ENCODE measurements at places on chromosomes 6 and 20. TPM values are rescaled to one million over a fixed set of nuclear protein-coding genes. Genes with fewer than 3 reads are reported as not detected.

Gene DSP
- polyA plus RNA-seq, result 4.1 TPM

DNA sequence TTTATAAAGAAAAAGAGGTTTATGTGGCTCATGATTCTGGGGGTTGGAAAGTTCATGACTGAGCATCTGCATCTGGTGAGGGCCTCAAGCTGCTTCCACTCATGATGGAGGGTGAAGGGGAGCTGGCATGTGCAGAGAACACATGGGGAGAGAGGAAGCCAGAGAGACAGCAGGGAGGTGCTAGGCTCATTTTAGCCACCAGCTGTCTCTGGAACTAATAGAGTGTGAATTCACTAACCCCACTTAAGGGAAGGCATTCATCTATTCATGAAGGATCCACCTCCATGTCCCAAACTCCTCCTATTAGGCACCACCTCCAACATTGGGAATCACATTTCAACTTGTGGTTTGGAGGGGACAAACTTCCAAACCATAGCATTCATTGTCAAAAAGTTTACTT, 137.3 kb upstream of the PMEPA1 start:
- no peak for DNase-seq

Gene ZNFX1
- polyA plus RNA-seq, result 10.7 TPM

DNA sequence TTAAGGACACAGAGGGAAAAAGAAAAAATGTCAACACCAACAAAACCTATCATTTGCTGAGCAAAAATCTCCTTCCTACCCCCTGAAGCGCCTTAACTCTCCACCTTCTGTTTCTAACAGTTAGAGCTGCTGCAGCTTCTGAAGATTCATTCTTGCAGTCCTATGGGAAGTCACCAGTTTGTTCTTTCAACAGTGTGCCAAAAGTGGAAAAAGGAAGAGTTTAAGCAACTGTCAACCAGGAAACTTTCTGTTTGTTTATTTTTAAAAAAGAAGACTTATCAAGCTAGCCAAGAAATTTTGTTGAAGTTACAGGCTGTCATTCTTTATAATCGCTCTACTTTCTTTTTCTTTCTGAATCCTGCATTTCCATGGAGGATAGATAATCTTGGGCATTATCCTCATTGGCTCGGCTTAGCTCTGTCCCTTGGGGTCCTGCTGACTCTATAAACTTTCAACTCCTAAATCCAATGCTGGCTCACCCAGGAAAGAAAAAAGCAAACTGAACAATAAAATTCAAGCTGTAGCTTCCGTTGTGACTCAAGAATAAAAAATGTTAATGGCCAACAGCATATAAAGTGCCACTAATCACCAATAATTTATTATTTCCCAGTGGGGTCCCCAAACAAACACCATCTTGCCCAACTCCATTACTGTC, 172.8 kb upstream of the CITED2 start:
- DNase-seq, result no peak

All from adrenal gland (tissue), 19 donors.